Substantia nigra (tissue), 51 donors: ENCODE measurements at places on chromosomes 3 and 15.

GRCh38 chr3:171895900-171896299 is 52.8 kb downstream of the TMEM212 start:
- no peak for DNase-seq

DNA sequence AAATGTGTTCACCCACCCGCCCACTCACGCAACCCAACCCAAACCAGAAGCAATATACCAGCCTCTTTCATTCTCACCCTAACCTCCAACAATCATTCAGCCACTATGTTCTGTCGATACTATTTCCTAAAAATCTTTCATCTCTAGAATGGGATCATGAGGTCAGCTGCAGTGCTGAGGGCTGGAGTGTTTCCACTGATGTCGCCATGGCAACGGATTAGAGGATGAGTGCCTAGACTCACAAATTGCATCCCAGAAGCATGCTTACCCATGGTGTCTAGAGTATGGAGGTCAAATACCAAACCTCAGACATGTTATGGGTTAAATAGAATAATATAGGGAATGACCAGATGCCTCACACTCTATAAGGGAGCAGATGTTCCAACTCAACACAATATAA is 138.5 kb downstream of the GABRB3 start:
- DNase-seq: no peak

DNA sequence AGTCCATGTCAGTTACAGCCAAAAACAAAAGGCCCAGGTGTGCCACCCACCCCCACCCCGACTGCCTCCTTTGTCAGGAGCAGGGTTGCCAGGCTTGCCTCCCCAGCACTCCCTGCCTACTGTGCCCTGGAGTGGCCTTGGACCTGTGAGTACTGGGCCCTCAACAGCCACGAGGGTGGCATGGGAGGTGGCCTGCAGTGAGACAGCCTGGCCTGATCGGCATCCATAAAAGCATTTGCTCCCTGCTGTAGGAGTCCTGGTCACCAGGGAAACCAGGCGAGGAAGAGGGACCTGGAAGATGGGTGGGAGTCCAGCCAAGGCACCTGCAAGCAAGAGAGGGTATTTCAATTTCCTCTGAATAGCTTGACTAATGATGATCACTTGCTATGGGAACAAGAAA is 56.4 kb upstream of the KCNMB2 start:
- DNase-seq: no peak

- no peak for DNase-seq
Measured at GRCh38 chr3:46797486-46797885, 65.8 kb downstream of the MYL3 start.

- DNase-seq: no peak
Measured at GRCh38 chr3:105853801-105854432, 14.9 kb downstream of the CBLB start.

- DNase-seq: no peak
Measured at GRCh38 chr3:37885814-37886213, 24.1 kb downstream of the CTDSPL start.

DNA sequence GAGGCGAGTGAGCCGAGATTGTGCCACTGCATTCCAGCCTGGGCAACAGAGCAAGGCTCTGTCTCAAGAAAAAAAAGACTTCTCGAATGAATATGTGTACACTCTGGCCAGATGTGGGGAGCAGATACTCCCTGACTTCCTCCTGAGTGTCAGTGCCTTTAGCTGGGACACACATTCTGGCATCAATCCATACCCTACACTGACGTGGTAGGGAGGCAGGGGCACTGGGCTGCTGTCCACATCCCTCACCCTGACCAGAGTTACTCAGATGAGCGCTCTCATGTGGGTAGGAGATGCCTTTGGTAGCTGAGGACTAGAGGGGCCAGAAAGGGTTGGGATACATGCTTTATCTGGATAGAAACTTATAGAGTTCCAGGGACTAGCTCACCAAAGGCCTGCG is 15.6 kb downstream of the LIMD1 start:
- no peak for DNase-seq

GRCh38 chr15:76939715-76940114 is 8.2 kb downstream of the RCN2 start:
- no peak for DNase-seq

GRCh38 chr15:88493844-88494243 is 26.3 kb downstream of the MRPS11 start:
- DNase-seq: no peak

- no peak for DNase-seq
Measured at GRCh38 chr3:1007866-1008265, 85.0 kb upstream of the CNTN6 start.

GRCh38 chr3:129100274-129100673 is 21.3 kb downstream of the RAB43 start:
- no peak for DNase-seq

- no peak for DNase-seq
Measured at GRCh38 chr15:76393614-76394013, 57.0 kb downstream of the ISL2 start.

GRCh38 chr3:134602440-134602814 is 48.4 kb downstream of the KY start:
- no peak for DNase-seq

DNA sequence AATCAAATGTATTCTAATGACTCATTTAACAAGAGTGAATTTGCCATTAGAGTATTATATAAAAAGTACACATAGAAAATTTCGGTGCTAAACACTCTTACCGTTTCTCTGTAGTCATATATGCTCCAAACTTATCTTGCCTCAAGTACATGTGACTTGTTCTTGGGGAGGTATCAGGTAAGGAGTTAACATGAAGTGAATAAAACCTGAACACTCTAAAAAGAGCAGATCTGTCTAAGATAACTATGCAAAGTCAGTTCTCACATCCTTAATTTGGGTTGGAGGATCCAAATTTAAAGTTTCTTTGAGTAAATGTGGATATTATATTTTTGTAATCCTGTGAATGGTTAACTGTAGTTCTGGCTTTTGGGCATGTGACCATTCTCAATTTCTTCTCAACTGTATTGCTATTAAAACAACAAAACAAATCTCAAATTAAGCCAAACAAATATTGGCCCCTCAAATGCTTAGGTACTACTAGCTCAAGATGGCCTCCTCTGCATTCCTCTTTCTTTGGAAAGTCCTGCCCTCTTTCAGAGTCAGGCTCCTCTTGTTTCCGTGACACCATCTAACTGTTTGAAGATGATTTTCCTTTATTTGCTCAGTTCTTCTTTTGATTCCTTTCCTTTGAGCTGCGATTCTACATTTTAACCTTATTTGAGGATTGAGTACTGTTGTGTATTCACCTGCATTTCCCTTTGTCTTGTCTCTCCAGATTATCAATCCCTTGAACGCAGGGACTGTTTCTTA is 4.2 kb downstream of the EDEM1 start:
- DNase-seq: no peak

DNA sequence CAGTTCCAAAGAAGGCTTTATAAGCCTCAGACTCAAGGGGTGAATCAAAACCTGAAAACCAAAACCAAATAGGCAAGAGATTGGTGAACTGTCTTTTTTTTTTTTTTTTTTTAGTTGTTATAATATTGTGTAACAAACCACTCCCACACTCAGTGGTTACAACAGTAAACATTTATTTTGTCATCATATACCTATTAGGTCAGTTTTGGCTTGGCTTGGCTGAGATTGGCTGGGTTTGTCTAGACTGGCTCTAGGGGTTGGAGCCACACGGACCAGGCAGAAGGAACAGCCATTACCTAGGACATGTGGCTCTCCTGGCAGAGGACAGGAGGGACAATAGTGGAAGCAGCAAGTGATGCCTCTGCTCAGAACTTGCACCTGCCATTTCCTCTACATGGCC is 26.4 kb upstream of the RYR3 start:
- DNase-seq: no peak

- DNase-seq: peak; percentile 61
Measured at GRCh38 chr3:23202203-23202920, 765 bp upstream of the UBE2E2 start.

DNA sequence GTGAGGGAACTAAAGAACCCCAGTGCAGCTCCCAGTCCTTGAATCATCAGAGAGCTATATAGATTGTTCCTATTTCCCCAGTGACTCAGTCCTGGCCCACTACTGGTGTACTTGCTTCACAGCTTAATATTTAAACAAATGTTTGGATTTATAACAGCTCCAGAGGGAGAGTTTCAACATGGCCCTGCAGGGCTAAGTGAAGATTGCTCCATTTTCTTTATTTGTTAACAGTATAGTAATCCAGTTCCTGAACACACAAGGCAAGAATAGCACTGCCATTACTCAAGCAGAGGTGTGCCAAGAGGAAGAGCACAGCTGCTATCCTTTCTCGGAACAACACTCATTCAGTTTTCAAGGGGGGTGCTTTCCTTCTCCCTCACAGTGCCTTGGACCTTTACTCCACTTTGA is 6.5 kb downstream of the SQOR start:
- no peak for DNase-seq

DNA sequence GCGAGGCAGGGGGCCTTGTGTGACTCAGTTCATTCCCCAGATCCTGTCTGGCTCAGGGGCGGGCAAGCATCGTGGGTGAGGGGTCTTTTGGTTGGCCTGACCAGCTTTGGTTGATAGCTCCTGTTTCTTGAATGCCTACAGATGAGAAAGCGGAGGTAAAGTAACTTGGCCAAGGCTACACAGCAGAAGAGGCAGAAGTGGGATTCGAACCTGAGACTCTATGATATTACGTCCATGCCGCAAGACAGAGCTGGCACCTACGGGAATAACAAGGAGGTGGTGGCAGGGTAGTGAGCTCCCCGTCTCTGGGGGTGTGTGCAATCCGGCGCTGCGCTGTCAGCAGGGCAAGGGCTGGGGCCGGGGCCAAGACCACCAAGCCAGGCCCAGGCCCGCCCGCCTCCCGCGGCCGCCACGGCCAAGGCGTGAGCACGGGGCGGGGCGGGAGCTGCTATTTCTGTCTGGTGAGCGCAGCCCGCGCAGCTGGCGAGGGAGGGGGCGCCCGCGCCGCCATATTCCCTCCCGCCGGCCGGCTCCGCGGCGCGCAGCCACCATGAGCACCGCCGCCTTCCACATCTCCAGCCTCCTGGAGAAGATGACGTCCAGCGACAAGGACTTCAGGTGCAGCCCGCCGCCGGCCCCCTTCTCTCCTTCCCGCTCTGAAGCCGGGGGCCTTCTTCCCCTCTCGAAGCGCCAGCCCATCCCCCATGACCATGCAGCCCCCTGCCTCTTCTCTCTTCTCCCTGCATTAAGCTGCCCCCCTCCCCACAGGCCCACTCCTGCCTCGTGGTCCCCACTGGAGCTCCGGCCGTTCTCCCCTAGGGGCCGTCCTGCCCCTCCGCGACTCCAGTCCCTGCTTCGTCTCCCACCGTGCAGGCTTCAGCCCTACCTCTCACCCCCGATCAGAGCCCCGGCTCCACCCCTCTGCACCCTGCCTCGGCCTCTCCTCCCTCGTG is at the start of gene CAND2:
CAND2 (plus strand) TSS at position 510 of the 953 bp plus-strand sequence; CDS start at position 551, 41 bp downstream.
- DNase-seq: no peak

- DNase-seq: no peak
Measured at GRCh38 chr15:30065025-30065801, 17.5 kb upstream of the GOLGA8J start.

DNA sequence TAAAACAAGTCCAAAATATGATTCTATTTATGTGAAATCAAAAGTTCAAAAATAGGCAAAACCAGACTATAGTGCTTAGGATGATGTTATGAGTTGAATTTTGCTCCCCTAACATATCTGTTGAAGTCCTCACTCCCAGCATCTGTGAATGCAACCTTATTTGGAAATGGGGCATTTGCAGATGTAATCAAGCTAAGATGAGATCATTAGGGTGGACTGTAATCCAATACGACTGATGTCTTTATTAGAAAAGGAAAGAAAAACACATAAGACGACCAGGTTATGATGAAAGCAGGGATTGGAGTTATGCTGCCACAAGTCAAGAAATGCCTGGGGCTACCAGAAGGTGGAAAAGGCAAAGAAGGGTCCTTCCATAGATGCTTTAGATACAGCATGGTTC is 110.5 kb upstream of the CCDC39 start:
- no peak for DNase-seq

DNA sequence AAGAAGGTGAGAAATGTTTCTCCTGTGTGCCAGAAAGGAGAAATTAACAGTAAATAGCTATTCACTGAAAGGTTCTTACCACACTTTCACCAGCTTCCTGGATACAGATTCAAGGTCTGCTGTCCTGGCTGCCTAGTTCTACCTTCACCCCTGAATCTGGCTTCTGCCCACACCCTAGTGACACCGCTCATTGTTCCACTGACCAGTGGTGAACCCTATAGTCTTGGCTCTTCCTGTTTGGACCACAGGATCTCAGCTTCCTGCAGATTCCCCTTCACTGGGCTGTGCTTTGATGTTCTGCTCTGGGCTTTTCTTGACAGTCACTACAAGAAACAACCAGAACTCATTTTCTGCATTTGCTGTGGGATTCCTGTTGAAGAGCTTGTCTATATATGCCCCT is 250.0 kb downstream of the XXYLT1 start:
- DNase-seq: no peak

DNA sequence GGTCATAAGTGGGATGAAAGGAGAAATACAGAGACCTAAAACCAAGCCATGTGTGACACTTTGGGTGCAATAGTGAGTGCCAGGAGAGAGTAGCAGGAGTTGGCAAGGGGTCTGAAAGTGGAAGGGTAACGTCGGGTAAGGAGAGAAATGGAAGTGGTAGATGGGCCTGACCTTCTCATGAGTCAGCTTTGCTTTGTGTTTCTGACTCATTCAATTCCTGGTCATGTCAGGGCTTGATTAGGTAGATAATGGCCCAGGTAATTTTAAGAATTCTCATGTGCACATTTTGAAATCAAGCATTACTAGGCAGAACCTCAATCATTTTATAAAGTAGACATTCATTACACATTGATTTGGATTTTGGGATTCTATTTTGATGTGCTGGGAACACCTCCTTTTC is 262.5 kb downstream of the SOX2 start:
- DNase-seq: no peak

GRCh38 chr3:187025254-187025655 is 94.9 kb downstream of the ST6GAL1 start:
- no peak for DNase-seq

GRCh38 chr3:3038201-3038991 is 71.8 kb downstream of the IL5RA start:
- DNase-seq: no peak

- no peak for DNase-seq
Measured at GRCh38 chr3:148500881-148501280, 196.8 kb upstream of the AGTR1 start.

DNA sequence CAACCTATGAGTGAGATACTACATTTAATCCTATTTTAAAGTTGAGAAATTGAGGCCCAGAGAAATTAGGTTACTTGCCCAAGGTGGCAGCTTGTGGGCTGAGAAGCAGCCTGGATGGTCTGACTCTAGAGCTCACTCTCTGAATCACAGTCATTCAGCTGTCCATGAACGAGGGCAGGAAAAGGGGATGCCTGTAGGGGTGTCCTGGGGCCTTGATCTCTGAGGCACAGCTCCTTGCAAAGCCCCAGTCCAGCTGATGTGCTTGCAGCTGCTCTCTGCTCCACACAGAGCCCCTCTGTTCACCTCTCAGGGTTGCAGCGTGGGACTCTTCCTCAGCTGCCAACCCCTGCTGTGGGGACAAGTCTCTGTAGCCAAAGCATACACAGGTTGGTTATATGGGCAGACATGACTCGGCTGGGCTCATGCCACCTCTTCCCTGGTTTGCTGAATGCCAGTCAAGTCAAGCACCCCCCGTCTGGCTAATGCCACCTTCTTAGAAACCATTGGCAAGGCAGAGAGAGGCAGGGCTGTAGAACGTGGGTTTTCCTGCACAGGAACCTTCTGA is 56.8 kb downstream of the GASK1A start:
- no peak for DNase-seq
